ENCODE measurements at places on chromosomes 7 and 10.

GRCh38 chr7:77765906-77766800 is 32.1 kb downstream of the TMEM60 start:
- DNase-seq, result no peak

DNA sequence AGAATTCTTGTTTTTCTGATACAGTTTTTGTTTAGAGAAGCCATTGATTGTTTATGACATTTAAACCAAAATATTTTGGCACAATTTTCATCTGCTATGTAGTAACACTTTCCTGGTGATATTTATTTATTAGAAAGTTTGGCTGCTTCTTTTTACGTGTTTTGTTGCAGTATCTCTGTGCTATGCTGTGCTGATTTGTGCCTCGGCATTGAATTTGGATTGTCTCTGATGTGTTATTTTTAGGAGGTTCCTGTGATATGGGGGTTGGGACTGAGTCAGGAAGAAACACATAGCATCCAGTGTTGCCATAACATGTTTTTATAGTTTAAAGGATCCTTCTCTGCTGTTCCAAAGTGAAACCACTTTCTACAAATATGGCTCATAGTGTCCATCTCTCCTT is 1197.7 kb upstream of the LRRN3 start:
- DNase-seq, result no peak

GRCh38 chr7:70693321-70693685 is 438.6 kb upstream of the GALNT17 start:
- DNase-seq, result no peak

DNA sequence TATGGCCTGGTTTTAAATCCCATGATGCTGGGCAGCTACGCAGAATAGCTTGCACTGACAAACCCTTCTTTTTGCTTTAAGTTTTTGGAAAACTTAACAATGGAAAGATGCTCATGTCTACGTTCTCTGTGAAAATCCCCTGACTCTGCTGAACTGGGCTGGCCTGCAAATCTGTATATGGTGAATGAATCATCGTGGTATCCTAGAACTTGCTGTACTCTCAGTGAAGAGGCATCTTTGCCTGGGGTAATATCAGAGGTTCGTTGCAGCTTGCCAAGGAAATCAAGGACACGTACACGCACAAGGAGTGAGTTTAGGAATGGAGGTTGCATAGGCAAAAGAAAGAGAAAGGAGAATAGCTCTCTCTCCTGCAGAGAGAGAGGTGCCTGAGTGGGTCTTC is 382.0 kb upstream of the ADARB2 start:
- no peak for DNase-seq

DNA sequence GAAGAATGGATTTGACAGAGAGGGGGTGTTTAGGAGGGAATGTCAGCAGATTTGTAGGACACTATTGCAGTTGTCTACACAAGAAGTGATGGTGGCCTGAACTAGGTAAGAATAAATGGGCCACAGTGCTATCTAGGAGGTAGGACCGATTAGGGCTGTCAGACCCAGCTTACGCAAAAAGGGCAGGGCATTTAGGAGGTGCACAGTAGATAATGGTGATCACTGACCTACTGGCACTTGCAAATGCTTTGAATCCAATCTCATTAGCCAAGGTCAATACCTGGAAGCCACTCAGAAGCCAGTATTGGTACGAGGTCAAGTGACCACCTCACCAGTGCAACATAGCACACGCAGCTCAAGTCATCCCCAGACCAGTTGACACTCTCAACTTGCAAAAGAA is 330.9 kb downstream of the KCNMA1 start:
- no peak for DNase-seq

- DNase-seq, result no peak
Measured at GRCh38 chr7:68399991-68400590, 1198.2 kb upstream of the AUTS2 start.

DNA sequence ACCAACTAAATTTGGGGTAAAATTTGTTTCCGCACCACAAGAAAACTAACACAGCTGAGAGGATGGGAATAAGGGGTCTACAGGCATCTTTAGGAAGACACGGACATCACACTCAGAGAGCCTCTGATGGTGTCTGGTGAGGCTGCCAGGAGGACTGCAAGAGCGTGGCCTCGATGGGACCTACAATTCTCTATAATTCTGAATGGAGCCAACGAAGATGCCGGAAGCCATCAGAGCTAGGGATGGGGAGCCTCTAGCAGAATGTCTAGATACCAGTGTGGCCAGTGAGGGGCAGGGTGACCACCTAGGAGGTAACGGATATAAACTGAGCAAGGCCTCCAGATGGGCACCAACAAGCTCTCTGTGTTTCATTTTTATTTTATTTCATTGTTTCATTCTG is 7.5 kb downstream of the GRID1 start:
- DNase-seq, result no peak

DNA sequence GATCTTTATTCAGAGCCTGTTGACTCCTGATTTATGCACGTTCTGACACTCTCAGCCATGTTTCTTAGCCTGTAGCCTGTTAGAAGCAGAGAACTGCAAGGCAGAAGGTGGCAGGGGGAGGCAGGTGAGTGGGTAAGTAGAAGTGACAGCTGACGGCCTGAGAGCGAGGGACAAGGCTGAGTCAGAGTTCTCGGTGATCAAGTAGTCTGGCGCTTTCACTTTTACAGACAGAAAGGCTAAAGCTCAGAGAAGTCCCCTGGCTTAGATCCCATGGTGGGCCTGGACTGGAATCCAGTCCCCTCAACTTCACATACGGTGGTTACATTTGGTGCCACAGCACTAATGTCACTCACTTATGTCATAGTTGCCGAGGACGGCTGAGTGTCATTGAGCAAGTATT is 139.0 kb downstream of the TACC2 start:
- no peak for DNase-seq

- no peak for DNase-seq
Measured at GRCh38 chr7:8117195-8117594, 144.8 kb downstream of the ICA1 start.

DNA sequence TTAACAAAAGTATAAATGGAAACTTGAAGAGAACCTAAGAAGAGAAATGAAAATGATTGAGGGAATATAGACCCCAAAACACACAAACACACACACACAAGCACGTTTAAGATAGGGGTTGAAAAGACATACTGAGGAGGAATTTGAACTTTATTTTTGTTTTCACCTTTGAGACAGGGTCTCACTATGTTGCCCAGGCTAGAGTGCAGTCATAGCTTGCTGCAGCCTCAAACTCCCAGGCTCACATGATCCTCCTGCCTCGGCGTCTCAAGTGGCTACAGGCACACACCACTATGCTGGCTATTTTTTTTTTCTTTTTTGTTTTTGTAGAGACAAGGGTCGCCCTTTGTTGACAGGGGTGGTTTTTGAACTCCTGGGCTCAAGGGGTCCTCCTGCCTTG is 4.0 kb downstream of the BTRC start:
- no peak for DNase-seq

DNA sequence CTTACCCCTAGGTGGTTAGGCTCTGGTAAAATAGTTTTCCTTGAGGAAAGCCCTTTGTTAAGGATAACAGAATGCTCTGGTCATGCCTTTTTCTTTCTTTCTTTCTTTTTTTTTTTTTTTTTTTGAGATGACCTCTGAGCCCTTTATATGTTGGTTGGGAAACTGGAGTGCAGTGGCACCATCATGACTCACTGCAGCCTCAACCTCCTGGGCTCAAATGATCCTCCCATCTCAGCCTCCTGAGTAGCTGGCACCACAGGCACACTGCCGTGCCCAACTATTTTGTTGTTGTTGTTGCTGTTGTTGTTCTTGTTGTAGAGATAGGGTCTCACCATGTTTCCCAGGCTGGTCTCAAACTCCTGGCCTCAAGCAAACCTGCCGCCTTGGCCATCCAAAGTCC is 27.4 kb downstream of the NACAD start:
- DNase-seq, result no peak

DNA sequence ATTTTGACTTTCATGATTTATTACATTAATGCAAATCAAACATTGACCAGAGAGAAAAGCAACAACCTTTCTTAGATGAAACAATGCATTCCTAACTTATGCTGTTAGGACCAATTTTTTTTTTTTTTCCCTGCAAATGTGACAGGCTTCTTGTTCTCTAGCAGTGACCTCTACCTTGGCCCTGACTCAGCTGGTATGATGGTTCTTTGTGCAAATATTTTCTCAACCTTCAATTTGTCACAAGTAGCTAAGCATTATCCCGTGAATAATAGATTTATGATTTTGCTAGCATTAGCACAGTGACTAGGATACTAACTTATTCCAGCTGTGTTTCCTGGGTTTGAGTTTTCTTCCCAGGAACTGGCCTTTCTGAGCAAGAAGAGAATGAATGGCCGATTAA is 64.9 kb downstream of the PPP1R9A start:
- DNase-seq, result no peak

DNA sequence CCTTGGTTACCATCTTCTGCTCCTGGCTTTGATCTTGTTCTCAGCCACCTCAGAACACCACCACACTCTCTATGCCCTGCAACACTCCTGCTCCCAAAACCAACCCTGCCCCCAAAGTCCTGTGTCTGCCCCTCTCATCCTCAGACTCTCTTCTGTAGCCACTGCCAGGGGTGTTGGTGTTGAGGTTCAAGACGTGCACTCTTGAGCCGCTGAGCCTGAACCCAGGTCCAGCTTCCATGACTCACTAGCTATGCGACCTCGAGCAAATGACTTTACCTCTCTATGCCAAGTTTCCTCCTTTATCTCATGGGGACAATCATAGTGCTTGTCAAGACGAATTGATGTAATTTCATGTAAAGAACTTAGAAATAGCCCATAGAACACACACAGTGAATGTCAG is 840 bp upstream of the ATP6V0A4 start:
- DNase-seq, result no peak

- no peak for DNase-seq
Measured at GRCh38 chr7:35630024-35630972, 64.6 kb downstream of the HERPUD2 start.

GRCh38 chr10:125243532-125244253 is 83.3 kb upstream of the CTBP2 start:
- DNase-seq, result no peak

GRCh38 chr7:12229046-12229445 is 18.0 kb downstream of the TMEM106B start:
- DNase-seq, result no peak

- DNase-seq, result peak; percentile 28
Measured at GRCh38 chr10:110269374-110270318, 35.1 kb downstream of the SMNDC1 start.

DNA sequence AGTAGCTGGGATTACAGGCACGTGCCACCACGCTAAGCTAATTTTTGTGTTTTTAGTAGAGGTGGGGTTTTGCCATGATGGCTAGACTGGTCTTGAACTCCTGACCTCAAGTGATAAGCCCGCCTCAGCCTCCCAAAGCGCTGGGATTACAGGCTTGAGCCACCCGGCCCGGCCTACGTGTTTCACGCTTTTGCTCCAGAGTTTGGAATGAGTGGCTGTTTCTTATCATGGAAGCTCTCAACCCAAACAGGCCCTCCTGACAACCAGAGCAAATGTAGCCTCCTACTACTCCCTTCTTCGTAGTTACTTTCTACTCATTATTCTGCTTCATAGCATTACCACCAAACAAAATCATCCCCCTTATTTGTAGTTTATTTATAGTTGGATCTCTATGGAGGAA is 26.8 kb upstream of the CASD1 start:
- DNase-seq, result no peak

GRCh38 chr7:66974986-66975590 is 20.3 kb downstream of the SBDS start:
- no peak for DNase-seq

DNA sequence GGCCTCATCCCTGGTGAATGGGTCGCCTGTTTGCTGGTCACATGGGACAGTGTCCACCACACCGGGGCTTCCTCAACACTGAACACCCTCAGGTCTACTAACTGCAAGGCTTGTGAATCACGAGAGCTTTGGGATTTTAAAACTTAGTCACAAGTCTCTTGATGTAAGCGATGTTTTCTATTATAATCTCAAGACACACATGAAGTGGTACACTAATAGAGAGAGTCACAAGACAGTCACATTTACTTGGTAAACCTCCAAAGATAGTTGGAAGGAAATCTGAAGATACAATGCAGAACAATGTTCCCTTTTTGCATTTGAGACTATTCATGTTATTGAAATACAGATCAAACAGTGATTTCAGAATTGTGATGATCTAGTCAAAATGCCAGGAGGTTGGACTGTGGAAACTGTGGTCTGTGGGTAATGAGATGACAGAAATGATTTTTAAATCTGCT is 233.1 kb upstream of the KLF6 start:
- DNase-seq, result no peak

- no peak for DNase-seq
Measured at GRCh38 chr7:74480861-74481417, 27.2 kb downstream of the GTF2IRD1 start.

DNA sequence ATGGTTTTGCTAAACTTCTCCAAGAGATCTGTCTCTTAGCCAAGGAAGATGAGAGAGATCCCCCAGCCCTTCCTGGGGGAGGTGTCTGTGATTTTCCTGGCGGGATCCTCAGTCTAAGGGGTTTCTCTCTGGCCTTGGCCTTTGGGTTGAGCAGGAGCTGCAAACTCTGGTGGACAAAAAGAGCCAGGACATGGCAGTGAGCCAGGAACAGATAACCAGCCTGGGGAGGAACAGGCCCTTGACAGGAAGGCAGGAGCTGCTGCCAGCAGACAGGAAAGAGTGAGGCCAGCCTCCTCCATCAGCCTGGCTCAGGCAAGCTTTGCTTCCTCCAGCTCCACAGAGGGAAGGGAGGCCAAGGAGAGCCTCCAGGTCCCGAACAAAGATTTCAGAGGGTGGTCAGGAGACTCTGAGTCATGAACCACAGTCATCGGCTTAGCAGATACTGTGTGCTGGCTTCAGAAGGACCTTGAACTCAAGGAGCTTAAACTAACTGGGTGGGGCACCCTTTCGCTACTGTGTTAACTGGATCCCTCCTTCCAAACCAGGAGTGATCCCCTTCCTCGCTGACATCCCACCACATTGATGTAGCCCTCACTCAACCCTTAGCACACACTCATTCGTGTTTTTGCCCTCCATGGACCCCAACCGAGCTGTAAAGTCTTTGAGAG is 34.7 kb downstream of the DDIT4 start:
- no peak for DNase-seq

- no peak for DNase-seq
Measured at GRCh38 chr7:95758187-95758586, 14.2 kb upstream of the DYNC1I1 start.

GRCh38 chr10:60521974-60522405 is 132.3 kb upstream of the ANK3 start:
- no peak for DNase-seq

GRCh38 chr10:60555700-60556099 is 166.0 kb upstream of the ANK3 start:
- no peak for DNase-seq

- no peak for DNase-seq
Measured at GRCh38 chr10:30773501-30773900, 143.9 kb upstream of the LYZL2 start.

- DNase-seq, result peak; percentile 85
Measured at GRCh38 chr7:100088621-100089457, at the start of gene COPS6. TSS of gene COPS6 (plus strand) at chr7:100088969. CDS start at chr7:100088991, 22 bp downstream.

DNA sequence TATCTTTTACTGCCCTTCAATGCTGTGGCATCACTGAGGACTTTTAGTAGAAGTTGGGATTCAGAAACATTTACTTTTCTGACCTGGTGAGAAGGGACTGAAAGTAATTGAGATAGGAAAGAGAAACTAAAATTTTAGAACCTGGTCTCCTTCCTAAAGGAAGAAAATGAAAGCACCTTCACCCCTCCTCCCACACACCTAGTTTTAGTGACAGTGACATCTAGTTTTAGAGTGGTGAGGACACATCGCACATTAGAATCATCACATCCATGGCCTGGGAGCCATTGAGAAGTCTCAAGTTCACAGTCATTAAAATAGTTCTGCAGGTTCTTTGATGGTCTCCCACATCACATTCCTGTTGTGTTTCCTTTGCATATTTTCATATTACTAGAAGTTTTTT is 16.1 kb downstream of the TAS2R41 start:
- no peak for DNase-seq

GRCh38 chr10:114094795-114095194 is 51.1 kb downstream of the ADRB1 start:
- no peak for DNase-seq
